NCI-H2029 (cell line): ENCODE measurements at places on chromosomes 13 and 19.

- no peak for DNase-seq
Measured at GRCh38 chr19:1754636-1755466, 1.5 kb downstream of the ONECUT3 start.

DNA sequence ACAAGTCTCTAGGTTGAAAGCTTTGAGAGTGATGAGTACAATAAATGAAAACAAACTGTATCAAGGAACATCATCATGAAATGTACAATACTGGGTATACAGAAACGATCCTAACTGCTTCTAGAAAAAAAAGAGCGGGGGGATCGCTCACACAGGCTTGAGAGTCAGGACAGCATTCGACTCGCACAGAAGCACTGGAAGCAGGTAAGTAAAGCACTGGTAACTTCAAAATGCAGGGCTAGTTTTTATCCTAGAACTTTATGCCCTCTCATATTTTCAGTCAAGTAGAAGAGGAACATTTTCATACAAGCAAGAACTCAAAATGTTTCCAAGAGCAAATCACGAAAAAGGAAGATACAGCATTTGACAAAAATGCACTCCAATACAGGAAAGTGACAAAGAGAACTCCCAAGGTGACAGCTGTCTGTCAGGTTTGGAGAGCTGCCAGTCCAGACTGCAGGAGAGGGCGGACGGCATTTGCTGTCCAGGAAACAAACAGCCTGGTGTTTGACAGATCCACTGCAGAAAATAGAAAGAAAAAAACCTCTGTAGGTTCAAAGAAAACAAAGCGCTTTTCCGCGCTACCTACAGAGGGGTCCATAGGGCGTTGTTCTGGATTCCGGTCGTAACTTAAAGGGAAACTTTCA, 58.2 kb upstream of the XPO4 start:
- peak; percentile 0 for DNase-seq

- peak; percentile 73 for DNase-seq
Measured at GRCh38 chr13:37058910-37059847, at the start of gene SUPT20H. Gene SUPT20H, minus strand, starts transcription at chr13:37059688. Its CDS starts 8,198 bp downstream, at chr13:37051490.

- no peak for DNase-seq
Measured at GRCh38 chr13:98039261-98039660, 85.8 kb downstream of the IPO5 start.

DNA sequence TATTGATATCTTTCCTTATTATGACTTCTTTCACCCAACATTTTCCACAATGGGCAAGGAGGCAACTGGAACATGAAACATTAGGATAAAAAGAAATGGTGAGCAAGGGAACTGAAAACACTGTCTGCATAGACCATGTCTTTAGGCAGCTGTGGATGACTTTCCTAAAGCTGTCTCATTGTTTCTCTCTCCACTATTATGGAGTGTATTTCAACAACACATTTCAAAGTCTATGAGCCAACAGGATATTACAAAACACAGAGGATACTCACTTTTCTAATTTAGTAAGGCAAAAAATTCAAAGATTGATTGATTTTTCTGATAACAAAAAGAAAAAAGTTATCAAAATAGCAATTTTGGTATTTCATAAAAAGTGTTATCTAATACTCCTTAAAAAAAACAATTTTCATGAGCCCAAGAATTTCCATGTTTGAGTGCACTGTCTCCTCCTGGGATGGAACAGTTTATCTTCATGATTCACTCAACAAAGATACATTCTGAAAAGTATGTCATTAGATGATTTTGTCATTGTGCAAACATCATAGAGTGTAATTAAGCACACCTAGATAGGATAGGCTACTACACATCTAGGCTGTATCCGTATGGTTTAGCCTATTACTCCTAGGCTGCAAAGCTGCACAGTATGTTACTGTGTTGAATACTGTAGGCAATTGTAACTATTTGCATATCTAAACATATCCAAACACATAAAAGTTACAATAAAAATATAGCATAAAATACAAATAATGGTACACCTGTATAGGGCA, 1568.4 kb downstream of the SLITRK5 start:
- DNase-seq, result no peak
